ENCODE measurements at places on chromosomes 16 and 17. TPM values are rescaled to one million over a fixed set of nuclear protein-coding genes. Genes with fewer than 3 reads are reported as not detected.
A peak's percentile ranks its signal among the peaks of the same experiment; 100 is the strongest.

MRC2 gene
- 14.2 TPM for total RNA-seq

DNA sequence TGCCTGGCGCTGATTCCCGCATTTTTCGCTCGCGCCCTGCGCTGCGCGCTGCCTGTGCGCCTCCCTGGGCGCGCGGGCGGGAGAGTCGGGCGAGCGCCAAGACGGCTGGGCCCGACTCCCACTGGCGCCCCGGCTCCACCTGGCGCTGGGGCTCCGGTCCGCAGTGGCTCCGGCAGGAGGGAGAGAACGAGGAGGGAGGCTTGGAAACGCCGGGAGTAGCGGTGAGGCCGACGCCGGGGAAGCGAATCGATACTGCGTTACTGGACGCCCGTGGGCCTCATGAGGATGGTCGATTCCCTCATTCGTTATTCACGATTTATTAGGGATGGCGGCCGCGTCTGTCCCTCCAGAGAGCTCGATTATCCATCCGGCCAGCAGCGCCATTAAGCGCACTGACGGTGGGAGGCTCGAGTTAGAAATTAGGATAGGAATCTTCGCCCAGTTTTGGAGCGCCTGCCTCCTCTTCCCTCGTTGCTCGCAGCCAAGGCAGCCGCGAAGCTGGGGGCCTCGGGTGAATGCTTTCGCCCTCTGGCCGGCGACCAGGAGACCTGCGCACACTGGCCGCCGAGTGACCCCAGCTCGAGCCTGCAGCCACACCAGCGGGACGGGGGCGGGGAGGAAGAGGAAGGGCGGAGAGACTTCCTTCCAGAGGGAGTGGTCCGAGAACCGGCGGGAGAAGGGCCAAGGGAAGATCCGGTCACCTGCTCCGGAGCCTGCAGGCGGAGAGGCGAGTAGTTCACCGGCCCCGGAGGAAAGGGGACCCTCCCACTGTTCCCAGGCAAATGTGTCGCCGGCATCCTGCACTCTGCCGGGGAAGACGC, 1.3 kb upstream of the PCGF2 start:
- peak; percentile 25 for DNase-seq

GSG1L gene
- not detected for total RNA-seq

DNA sequence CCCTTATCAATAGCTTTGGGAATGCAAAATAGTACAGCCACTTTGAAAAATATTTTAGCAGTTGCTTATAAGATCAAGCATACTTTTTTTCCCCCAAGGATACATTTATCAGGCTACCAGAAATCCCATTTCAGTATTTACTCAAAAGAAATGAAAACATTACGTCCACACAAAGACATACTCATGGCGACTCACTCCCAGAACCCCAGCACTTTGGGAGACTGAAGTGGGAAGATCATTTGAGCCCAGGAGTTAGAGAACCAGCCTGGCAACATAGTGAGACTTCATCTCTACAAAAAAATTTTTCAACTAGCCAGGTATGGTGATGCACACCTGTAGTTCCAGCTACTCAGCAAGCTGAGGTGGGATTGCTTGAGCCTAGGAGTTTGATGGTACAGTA, 5.9 kb downstream of the SKA2 start:
- DNase-seq: no peak

WFIKKN2 gene
- not detected for total RNA-seq

DNA sequence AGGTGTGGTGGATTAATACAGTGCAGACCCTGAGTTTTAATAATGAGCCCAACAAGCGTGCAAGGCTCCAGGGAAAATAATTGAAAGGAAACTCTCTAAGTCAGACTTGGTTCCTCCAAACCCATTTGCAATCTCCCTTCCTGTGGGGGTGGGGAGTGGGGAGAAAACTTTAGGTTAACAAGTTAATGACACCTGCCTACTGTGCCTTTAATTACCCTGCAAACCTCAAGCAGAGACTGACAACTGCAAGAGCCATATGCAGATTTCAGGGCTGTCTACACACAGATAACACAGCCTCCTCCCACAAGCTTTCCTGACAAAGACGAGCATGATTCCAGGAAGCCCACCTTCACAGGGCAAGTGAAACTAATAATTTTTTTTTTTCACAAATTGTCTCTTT, 359.3 kb downstream of the HS3ST4 start:
- DNase-seq: no peak

DNA sequence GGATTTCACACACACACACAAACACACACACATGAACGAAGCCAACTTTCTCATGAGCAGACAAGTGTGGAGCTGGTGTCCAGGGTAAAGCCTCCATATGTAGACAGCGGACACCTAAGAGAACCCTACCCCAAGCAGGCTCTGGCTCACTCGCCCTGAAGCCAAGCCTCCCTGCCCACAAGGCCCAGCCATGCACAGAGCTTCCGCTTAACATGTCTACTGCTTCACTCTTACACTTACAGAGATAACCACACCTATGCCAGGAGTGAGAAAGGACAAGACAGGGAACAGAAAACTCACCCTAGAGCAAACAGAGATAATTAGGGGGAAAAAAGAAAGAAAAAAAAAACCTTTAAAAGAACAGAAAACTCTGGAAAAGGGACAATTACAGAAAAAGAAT, 67.5 kb downstream of the CYTH1 start:
- no peak for DNase-seq

TNFSF13 gene
- 7.8 TPM for total RNA-seq

GRCh38 chr17:80245566-80246265, 14.9 kb upstream of the RNF213 start:
- DNase-seq: no peak

GRCh38 chr17:36705283-36705795, 104.0 kb downstream of the MRM1 start:
- no peak for DNase-seq

SLC5A11 gene
- not detected for total RNA-seq

- no peak for DNase-seq
Observed at GRCh38 chr16:75938818-75939217, 212.5 kb upstream of the CPHXL start.

- DNase-seq: no peak
Observed at GRCh38 chr16:86245351-86245750, 265.0 kb upstream of the FOXF1 start.

EPOP gene
- 37.4 TPM for total RNA-seq

DNA sequence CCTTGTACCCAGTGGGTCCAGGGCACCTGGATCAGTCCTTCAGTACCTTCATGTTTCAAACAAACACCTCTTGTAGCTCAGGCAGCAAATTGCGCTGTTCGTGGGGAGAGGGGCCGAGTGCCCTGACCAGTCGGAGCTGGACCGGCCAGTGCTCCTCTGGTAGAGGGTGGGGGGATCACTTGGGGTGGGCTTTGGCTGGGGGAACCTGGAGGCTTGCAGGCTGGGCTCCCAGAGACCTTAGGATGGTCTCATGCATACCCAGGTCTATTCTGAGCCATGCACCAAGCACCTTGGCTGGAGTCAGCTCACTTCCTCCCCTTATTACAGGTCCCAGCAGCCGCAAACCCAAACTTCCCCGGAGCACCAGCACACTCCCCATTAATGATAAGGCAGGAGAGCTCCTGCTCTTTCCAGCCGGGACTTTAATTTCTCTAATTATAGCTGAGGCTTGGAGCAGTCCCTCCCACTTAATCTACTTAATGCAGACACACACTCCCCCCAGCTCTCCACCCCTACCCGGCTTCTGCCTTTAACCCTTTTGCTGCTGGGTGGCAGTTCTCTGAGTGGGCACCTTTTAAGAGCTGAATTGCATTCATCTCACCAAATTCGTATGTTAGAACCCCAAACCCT, 26.3 kb upstream of the MGAT5B start:
- no peak for DNase-seq

- DNase-seq: peak; percentile 75
Observed at GRCh38 chr17:38667099-38667786, 7.5 kb downstream of the EPOP start.

BCAR1 gene
- 1.2 TPM for total RNA-seq

TBX6 gene
- total RNA-seq: 5.8 TPM
